ENCODE measurements at places on chromosomes 1 and 21.
A peak's percentile ranks its signal among the peaks of the same experiment; 100 is the strongest.

DNA sequence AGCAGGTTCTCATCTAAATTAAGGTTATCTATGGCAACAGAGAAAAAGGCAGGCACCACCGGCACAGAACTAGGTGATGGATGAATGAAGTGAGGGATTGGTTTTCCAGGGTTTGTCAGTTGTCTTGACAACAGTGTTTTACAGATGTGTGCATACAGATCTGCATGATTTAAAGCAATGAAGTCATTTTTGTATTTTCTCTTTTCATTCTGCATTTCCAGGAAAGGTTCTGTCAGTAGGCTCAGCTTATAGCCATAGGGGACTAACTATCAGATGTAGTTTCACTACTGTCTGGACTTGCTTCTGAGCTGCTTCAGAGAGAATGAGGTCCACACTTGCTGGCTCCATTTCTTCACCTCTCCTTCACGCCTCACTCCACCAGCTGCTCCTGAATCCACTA is 98.2 kb upstream of the LMO4 start:
- DNase-seq: no peak

GRCh38 chr21:15219894-15220293 is 155.1 kb upstream of the NRIP1 start:
- DNase-seq: no peak

- DNase-seq: no peak
These were observed 261.8 kb downstream of the FOXD2 start for GRCh38 chr1:47699492-47700235.

DNA sequence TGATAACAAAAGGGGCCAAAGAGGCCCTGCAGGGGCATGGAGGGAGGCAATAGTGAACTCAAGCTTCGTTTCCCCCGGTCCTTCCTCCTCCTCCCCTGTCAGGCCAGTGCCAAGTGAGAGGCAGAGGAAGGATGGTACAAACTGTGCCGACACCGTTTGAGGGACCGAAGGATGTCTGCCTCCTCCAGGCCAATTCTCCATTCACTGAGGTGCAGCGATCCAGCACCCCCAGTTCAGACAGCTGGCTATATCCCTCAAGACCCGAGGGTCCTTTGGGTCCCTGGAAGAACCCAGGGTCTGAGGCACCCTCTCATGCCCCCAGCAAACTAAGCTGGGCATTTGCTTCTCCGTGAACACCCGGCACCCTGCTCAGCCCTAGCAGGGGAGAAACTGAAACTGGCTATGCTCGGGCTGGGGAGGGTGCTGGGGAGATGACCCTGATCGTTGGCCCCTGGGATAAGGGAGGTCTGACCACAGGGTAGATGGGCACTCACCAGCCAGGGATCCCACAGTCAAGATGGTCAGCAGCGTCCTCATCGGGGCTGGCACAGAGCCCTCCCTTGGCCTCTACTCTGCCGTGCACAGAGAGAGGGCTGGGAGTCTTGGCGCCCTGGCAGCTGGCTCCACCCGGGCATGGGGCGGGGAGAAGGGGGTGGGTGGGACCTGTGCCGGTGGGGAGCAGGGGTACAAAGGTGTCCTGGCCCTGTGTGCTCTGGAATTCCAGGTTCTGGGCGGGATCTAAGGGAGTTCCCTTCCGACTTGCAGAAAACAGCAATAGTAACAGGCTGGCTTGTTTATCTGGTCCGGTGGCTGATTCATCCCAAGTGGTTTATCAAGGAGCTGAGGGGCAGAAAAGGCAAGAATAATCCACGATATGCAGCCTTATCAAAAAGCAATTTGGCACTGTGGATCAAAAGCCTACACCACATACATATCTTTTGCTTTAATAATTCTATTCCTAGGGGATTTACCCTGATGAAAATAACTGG is at the start of gene IL22RA1:
TSS of gene IL22RA1 (minus strand) at position 595 of the 989 bp plus-strand sequence. CDS start at position 537, 58 bp downstream.
- no peak for DNase-seq

DNA sequence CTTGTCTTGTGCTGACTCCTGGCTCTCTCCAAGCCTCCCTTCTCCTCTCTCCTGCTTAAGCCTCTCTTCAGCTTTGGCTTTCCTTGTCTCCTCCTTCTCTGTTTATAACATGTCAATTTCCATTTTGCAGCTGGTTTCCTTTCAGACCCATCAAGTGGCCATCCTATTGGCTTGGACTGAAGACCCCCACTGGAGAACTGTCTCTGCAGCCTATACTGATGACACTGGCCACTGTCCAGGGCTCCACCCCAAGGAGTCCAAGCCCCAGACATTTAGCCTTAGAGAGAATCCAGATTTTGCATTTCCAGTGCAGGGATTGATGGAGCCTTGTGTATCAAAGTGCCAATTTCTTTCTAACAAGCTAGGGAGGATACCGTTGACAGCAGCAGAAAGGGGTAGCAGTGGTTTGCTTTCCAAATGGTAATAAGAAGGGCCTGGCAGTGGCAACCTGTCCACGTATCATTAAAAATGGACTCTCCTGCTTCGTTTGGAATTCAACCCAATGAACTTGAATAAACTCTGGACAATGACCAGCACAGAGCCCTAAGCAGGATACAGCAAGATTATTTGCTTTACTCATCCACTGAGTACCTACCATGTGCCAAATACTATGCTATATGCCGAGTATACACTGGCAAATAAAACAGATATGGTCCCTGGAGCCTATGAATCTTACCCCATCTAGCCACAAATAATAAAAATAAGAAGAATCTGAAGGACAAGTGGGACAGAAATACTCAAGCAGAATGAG is 6.5 kb downstream of the OVAAL start:
- DNase-seq: no peak

DNA sequence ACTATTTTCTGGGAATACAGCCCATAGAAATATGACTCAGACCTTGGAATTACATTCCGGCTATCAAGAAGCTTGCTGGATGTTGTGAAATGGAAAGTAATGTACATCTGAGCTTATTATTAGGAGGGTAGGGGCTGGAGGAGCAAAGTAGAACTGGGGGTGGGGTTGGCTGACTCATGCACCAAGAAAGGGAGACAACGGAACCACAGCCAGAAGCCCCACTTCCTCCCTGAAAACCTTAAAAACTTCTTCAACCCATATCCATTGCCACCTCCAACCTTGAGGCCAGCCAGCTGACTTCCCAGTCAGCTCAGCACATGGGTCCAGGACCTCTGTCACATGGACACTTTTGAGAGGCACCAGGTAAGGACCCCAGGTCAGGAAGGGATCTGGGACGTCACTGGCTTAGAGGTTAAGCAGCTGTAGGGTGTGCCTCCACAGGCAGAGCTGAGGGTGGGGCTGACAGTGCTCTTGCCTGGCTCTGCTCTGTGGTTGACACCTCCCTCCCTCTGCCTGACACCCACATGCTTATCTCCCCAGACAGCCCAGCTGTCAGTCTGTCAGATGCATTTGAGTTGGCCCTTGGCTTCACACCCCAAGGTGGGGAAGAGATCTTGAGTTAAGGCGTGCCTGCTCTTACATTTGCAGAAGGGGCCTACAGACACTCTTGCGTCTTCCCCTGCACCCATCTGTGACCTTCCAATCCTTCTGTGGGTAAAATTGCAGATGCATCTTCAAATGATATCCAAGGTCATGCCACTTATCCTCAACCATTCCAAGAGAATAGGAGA is 5.7 kb upstream of the ZNF683 start:
- DNase-seq: peak; percentile 73

GRCh38 chr21:46173573-46173972 is 10.7 kb downstream of the SPATC1L start:
- DNase-seq: no peak
